ENCODE measurements at places on chromosomes 11 and 22.

DNA sequence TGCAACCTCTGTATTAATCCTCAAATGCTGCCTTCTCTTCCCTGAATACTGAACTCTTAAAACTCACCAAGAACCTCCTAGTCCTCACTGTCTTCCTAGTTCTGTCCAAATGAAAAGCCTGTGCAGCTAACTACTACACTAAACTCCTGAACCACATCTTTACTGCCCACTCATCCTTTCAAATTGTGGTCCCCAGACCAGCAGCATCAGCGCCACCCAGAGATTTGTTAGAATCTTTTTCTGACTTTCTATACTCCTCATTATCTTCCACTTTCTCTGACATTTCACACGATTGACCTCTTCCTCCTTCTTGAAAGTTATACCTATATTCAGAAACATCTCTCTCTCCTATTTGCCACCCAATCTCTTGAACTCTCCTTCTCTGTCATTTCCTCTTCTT, 461.3 kb downstream of the DLG2 start:
- DNase-seq: no peak

- DNase-seq: no peak
These were observed 19.4 kb downstream of the SYNGR1 start for GRCh38 chr22:39369186-39369585.

DNA sequence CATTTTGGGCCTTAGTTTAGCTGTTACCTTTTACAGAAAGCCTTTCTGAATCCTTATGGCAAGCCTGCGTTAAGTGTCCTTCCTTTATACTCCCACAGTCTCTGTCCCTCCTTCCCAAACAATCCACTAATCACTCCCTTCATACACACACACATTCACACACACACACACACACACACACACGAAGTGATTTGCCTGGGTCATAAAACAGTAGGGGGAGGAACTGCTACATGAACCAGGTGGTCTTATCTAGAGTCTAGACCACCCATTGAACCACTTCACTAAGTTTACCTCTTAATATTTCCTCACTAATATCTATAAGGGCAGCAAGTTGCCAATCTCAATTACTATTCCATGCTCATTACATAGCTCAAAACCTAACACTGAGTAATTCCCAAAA, 196.7 kb upstream of the GUCY1A2 start:
- DNase-seq: no peak

DNA sequence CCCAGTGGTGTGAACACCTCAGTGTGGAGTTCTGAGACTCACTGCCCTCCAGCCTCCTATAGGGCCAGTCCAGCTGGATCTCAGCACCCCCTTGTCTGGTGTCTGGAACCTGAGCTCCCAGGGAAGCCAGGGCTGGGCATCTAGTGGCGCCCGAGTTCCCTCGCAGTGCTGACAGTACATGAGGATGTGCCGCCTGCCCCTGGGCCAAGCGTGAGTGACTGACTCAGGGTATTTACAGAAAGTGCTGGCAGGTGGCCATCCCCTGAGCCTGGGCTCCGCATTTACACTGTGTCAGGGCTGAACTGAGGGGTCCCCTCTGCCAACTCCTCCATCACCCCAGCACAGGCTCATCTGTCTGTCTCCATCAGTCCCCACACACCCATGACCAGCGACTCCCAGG, 185.3 kb downstream of the BRD1 start:
- DNase-seq: no peak

GRCh38 chr22:28032861-28033260, 113.8 kb upstream of the PITPNB start:
- no peak for DNase-seq

DNA sequence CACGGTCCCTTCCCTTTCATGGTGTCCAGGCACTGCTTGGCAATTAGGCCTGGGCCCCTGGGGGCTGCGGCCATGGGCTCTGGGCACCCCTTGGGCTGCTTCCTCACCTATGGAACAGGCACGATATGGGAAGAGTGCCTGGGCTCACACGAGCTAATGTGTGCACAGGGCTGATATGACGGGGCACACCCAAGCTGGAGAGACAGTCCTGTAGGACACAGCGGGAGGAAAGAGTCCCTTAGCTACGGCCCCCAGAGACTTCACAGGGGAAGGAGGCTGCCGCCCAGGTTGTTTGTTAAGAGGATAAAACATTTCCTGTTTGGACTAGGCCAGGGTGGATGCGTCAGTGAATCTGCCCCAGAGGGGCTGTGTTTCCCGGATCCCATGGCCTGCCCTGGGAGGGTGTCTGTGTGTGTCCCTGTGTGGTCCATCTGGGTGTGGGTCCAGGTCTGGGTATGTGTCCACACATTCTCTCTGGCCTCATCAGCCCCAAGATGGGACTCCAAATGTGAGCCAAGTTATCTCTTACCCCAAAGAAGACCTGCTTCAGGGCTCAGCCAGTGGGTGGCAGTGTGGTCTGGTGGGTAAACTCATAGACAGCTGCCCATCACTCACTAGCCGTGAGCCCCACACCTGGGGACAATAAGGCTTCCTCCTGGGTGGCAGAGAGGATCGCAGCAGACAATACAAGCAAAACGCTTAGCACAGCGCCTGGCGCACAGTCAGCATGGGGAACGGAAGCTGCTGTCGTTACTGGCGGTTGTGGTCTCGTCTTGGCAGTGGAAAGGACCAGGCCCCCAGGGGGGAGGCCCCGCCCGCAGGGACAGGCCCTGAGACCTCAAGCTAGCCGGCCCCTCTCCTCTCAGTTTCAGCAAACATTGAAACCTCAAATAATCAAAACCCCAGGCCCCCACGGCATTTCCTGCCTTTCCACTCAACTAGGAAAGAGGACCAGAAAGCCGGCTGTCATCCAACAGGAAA, 3.2 kb upstream of the EMID1 start:
- no peak for DNase-seq

GRCh38 chr11:127249576-127249975, 249.0 kb upstream of the KIRREL3 start:
- DNase-seq: no peak

DNA sequence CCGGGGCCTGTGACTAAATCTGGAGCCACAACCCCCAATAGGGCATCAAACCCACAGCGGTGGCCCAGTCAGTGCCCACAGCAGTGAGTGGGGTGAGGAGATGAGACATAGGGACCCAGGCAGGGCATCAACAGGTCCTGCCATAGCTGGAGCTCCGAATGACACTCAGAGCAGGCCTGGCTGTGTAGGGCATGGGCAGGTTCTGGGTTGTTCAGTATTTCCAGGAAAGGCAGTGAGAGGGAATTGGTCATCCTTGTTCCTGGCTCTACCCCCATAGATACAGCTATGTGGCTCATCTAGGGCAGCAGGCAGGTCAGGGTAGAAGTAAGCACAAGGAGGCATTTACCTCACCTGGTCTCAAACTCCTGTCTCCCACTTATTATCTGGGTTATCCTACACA, 126.6 kb downstream of the BUD13 start:
- DNase-seq: no peak

GRCh38 chr22:50015451-50016307, 3.1 kb upstream of the IL17REL start:
- no peak for DNase-seq

DNA sequence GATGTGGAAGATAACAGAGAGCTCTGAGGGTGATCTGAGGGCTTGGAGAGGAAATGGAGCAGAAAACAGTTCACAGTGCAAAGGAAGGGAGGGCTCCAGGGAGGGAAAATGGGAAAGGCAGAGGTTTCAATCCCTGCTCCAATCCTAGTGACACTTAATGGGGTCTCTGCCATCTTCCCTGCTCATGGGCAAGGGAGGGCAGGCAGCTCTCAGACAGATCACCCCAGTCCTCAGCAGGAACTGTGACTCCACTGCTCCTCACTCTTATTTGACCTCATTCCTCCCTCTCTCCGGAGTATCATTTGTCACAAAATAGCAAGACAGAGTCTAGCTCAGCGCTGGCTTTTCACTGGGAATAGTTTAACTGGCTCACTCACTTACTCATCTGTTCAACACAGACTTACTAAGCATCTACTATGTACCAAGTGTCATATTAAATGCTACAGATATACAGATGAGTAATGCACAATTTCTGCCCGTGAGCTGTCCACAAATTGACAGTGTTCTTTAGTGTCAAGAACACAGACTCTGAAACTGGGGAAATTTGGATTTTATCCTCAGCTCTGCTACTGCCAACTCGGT, 817.4 kb downstream of the OPCML start:
- peak; percentile 3 for DNase-seq

DNA sequence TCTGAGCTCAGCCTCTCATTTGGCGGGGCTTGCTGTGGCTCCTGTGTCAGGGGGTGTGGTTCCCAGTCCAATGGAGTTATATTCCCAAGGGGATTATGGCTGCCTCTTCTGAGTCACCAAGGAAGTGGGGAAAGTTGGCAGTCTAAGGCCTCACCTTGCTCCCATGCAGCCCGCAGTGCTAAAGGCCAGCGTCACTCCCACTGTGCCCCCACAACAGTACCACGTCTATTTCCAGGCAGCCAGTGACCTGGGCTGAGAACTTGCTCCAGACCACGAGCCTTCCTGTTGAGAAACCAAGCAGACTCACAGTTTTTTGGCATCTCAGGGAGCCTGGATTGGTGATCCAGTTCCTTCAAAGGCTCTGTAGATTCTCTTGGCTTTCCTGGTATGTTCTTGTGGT, 45.6 kb downstream of the OR2AT4 start:
- DNase-seq: no peak

DNA sequence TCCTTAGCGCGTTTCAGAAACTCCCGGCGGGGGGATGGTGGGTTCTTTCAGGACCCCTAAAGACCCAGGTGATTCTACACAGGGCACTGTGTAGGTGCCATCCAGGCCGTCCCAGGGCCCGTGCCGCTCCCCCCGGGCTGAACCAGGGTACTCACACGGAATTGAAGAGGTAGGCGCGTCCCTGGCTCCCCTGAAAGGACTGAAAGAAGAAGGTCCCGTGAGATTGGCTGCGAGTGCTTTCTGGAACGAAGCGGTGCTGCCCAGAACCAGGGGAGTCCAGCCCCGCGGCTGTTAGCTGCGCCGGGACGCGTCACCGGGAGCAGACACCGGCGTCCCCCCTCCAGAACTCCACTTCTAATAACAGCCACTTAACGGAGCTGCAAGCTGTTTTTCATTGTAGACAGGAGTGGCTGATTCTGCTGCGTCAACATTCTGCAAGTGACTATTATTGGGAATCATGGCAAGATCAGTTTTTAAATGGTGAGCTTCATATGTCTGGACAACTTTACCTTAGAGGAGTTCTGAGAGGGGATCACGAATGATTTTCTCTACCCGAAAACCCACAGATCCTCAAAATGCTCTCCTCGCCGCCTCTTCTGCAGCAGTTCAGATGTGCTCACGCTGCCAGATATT, 31.8 kb downstream of the YPEL1 start:
- no peak for DNase-seq

- no peak for DNase-seq
These were observed 74.0 kb upstream of the CLDN5 start for GRCh38 chr22:19598054-19598855.

GRCh38 chr11:17766073-17766359, 31.4 kb downstream of the KCNC1 start:
- DNase-seq: no peak

DNA sequence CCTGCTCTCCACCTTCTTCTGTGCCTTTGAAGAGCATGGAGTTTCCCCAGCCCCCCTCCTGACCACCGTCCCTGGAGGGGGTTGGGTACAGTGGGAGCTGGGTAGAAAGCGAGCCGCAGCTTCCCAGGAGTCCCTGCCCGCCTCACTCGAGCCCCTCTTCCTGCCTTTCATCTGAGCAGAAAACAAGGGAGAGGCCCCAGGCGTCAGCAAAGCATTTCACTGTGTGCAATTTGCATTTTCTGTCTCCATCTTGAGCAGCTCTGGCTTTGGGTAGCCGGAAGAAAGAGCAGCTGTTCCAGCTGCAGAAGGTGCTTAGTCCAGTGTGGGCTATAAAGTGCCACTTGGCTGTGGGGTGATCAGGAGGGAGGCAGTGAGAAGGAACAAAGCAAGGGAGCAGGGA, 229.7 kb downstream of the CEP164 start:
- no peak for DNase-seq

GRCh38 chr11:94941131-94941530, 32.2 kb downstream of the CWC15 start:
- DNase-seq: no peak

GRCh38 chr22:25354456-25354855, 135.0 kb downstream of the CRYBB2 start:
- DNase-seq: no peak

- DNase-seq: peak; percentile 31
These were observed 22.9 kb upstream of the THY1 start for GRCh38 chr11:119445850-119446249.

- DNase-seq: no peak
These were observed 8.9 kb downstream of the SEC14L2 start for GRCh38 chr22:30405731-30406130.

GRCh38 chr11:90822996-90823395, 600.1 kb upstream of the CHORDC1 start:
- no peak for DNase-seq

- DNase-seq: no peak
These were observed 17.9 kb downstream of the RFPL1 start for GRCh38 chr22:29456211-29456671.

GRCh38 chr11:102695201-102695600, 10.4 kb downstream of the MMP27 start:
- DNase-seq: no peak

- DNase-seq: no peak
These were observed 9.4 kb upstream of the RNF185 start for GRCh38 chr22:31150615-31151014.

- peak; percentile 90 for DNase-seq
These were observed 56.0 kb upstream of the BID start for GRCh38 chr22:17830043-17830961.

DNA sequence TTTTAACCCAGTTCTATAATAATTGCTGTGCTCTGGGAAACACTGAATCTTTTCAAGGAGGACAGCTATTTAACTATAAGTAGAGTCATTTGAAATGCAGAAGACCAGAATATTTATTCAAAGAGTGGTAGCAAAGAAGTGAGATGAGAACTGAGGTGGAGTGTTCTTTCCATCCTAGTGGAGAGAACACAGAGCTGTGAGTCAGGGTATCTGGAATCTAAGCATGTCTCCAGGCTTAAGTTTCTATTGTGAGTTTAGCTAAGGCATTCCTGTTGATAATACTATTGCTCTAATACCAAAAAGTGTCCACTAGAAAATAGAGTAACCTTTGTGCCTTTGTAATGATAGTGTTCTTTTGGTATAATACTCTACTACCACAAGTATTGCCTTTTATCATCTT, 32.4 kb downstream of the JAM3 start:
- DNase-seq: peak; percentile 74

- DNase-seq: no peak
These were observed 2.3 kb downstream of the GPHA2 start for GRCh38 chr11:64933213-64933934.

DNA sequence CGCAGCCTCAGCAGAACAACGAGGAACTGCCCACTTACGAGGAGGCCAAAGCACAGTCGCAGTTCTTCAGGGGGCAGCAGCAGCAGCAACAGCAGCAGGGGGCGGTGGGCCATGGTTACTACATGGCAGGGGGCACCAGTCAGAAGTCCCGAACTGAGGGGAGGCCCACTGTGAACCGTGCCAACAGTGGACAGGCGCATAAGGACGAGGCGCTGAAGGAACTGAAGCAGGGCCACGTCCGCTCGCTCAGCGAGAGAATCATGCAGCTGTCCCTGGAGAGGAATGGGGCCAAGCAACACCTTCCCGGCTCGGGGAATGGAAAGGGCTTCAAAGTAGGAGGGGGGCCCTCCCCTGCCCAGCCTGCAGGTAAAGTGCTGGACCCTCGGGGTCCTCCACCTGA, 31.6 kb downstream of the AMOTL1 start:
- no peak for DNase-seq

Measured in adipocyte (in vitro differentiated cells).